ENCODE measurements at places on chromosomes 7 and 10. TPM values are rescaled to one million over a fixed set of nuclear protein-coding genes. Genes with fewer than 3 reads are reported as not detected.
A peak's percentile ranks its signal among the peaks of the same experiment; 100 is the strongest.

Gene GJC3
- not detected for total RNA-seq

Gene CHCHD1
- 14.2 TPM for total RNA-seq

- no peaks in the 10 kb centered on the region for H3K27me3 ChIP-seq
- no peak overlapping the region for H3K27ac ChIP-seq
- peak; percentile 70 for DNase-seq
Observed at GRCh38 chr10:59508296-59508695, 145.9 kb upstream of the FAM13C start.

DNA sequence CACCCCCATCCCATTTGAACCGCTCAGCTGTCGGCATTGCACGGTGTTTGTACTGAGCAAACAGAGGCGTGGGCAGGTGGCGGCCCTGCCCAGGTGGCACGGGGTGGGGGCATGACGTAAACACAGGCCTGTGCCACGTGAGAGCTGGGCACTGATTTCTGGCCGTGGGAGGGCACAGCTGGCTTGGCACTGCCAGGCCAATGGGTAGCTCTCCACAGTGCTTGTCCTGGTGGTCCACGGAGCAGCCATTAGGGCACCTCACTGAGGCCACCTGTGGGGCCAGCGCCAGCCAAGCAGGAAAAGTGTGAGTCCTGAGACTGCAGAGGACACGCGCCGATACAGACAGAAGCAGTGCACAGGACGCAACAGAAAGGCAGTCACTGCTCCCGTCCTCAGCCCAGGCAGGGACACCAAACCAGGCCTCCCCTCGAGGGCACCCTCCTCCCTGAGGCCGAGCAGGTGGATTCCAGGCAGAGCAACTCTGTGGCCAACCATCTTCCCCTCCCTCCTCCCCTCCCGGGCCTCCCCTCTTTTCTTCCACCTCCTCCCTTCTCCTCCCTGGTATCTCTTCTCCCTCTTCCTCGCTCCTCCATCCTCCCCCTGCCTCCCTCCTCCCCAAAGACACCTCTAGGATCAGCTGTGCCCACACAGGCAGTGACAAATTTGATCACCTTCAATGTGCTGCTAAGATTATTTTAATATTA, 258.7 kb downstream of the ELFN1 start:
- peak overlapping the region; percentile 26 for H3K27ac ChIP-seq
- DNase-seq, result peak; percentile 81
- H3K27me3 ChIP-seq, result no peaks in the 10 kb centered on the region
- no peak overlapping the region for H3K4me3 ChIP-seq
- H3K36me3 ChIP-seq, result no peaks in the 10 kb centered on the region
